ENCODE measurements at places on chromosomes 1 and 21.

- DNase-seq: no peak
These were observed 9.4 kb upstream of the SLC25A24 start for GRCh38 chr1:108209456-108210108.

GRCh38 chr21:35510294-35510693 lies 461.2 kb upstream of the RUNX1 start:
- DNase-seq: no peak

DNA sequence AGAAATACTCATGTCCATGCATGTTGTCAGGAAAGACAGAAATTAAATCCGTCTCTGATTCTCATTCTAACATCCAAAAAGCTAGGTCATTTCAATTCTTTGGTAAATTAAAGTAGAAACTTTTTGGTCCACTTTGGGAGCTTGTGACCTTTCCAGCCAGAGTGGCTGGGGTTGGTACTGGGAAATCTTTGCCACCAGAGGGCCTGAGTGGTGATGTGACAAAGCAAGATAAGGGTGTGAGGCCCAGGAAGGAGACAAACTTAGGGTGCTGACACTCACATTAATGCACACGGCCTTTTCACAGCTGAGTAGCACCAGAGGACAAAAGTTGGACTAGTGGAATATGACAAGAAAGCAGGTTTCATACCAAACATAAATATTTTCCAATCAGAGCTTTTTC lies 144.3 kb downstream of the DNM3 start:
- DNase-seq: no peak

DNA sequence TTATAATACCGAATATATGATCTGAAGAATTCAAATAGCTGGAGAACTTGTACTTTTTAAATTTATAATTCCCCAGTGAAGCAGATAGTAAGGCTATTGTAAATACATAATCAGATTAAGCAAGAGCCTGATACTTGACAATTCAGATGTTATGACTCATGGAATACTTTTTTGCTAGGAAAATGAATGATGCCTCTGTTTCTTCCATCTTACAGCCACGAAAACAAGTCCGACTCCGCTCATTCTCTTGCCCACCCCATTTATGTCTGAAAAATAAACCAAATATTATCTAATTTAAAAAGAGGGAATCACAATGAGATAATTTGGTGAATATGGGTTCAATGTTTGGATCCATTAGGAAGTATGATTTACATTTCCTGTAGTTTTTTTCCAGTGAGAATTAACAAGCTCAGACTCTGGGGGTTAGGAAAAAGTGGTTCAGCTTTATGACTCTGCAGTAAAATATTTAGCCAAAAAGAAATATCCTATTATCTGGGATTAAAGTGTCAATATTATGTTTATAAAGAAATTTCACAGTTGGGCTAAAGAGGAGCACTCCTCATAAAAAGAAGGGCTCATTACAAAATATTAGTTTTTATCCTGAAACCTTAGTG lies 50.4 kb upstream of the DAB1 start:
- no peak for DNase-seq

GRCh38 chr1:113976609-113977278 lies 2.5 kb upstream of the OLFML3 start:
- no peak for DNase-seq

DNA sequence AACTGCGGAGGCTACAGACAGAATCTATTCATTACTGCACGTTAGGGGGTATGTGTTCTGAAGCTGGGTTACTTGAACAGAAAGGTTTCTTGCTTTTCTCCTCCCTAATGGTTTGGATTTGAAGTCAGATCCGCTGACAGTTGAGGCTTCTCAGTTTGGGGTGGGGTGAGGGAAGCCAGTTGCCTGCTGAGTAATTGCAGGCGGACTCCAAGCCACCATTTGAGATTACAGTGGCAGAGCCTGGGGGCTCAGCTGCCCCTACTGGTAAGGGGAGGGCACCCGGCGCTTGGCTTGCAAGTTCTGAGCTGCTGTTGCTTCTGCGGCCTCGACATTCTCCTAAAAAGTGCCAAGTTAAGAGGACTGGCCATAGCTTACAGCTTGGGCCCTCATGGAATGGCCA lies 2.0 kb downstream of the GRHL3 start:
- DNase-seq: no peak

All from GM18507 (cell line).